Lower lobe of right lung (tissue), 2 donors: ENCODE measurements at places on chromosomes 2 and 18. TPM values are rescaled to one million over a fixed set of nuclear protein-coding genes. Genes with fewer than 3 reads are reported as not detected.

DNA sequence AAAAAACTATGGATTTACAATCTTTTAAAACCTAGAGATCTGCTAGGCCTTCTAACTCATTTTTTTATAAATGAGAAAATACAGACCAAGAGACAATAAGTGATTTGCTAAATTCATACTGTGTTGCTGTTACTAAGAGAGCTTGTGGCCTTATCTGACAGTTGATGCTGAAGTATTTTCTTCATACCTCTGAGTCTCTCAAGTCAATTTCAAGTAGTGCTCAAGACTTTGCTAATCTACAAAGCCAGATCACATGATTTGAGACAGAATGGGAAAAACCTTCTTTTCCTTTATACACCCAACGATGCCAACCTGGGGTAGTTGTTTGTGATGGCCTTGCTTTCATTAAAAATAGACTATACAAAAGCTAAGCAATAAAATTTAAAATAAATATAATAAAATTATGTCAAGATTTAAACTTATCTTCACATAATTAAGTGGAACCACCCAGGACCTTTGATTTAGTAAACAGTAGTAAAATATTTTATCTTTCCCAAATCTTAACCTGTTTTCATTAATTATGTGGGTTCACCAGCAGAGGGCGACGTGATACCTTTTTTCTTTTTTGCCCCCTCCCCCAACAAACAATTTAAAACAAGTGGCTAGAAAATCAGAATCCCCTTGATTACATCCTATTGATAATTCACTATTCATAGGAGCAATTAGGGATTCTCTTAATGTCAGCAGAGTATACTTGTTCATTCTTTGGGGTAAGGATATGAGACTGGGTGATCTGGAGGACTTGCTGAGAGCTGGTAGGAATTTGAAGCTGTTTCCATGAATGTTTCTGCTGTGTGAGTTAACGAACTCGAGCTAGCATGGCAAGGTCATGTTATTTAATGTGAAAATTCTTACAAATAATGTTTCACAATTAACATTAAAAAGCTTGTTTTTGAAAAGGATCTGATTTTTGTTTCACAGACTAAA lies 49.6 kb upstream of the SLC5A7 start:
- DNase-seq: no peak

The CFC1 gene
- not detected for total RNA-seq

DNA sequence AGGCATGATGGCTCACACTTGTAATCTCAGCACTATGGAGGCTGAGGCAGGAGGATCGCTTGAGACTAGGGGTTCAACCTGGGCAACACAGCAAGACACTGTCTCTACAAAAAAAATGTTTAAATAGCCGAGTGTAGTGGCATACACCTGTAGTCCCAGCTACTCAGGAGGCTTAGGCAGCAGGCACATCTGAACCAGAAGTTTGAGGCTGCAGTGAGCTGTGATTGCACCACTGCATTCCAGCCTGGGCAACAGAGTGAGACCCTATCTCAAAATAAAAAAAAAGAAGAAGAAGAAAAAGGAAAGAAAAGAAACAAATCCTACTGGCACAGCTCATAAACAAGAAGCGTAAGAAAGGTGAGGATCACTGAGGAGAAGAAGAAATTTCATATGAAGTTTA lies 19.9 kb downstream of the METTL4 start:
- no peak for DNase-seq

DNA sequence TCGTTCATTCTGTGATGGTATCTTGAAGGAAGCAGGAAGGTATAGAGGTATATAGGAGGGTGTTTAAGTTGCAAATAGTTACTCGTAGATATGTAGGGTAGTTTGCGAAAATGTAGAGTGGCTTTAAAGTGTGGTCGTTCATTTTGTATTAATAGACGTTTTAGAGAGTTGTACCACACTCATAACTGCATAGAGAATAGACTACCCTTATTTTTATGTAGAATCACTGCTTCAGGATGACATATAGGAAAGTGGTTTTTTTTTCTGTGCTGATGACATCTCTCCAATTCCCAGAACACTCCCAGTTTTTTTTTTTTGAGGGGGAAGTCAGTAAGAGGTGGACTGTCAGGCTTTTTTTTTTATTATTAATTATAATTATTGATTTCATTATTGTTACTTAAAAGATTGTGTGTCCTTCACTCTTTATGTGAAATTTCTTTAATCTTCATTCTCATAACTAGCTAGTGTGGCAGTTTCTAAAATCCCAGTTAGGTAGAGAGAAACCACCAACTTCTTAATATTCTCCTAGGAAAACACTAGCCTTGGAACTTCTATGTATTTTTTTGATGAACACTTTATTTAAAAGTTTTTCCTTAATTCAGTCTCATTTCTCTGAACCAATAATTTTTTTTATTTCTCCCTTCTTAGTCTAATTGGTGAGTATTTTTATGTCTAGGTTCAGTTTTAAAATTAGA lies 1.5 kb downstream of the ACTR3 start:
- no peak for DNase-seq

GRCh38 chr18:6052449-6052913 lies 157.2 kb upstream of the TMEM200C start:
- no peak for DNase-seq

The CRYBA2 gene
- total RNA-seq: not detected

The CAPG gene
- total RNA-seq: 555 TPM

- DNase-seq: no peak
Observed at GRCh38 chr2:105380432-105381100, 18.3 kb downstream of the FHL2 start.

DNA sequence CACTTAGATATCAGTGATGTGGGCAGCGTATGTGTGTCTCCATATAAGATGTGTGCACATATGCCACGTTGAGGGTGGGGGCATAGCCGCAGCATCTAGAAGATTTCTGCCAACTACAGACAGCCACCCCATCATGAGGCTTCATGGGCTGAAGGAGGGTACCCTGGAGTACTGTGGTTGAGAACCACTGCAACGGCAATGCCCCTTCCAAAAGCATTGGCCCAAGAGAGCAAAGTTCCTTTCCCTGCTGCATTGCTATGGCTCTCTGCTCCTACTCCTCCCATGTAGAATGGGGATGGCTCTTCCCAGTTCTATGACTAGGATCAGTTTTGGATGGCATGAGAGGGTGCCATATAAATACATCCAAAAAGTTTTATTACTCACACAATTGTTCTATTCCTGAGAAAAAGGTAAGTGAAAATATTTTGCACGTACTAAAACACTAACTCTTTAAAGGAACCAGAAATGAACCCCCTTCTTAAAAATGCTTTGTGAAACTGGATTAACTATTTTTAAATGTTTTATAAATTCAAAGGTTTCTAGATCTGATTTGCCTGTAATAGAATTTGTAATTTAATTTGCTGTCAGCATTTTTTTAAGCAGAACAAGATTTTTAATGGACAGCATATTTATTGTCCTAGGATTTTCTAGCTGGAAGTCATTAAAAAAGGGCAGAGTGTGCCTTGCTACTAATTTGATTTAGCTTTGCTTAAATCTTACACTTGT lies 4.4 kb upstream of the RPL31 start:
- DNase-seq: no peak

GRCh38 chr2:121907928-121908327 lies 152.5 kb downstream of the TSN start:
- DNase-seq: no peak

The CERKL gene
- 1.7 TPM for total RNA-seq

GRCh38 chr2:103161456-103162289 lies 399.8 kb downstream of the TMEM182 start:
- no peak for DNase-seq

DNA sequence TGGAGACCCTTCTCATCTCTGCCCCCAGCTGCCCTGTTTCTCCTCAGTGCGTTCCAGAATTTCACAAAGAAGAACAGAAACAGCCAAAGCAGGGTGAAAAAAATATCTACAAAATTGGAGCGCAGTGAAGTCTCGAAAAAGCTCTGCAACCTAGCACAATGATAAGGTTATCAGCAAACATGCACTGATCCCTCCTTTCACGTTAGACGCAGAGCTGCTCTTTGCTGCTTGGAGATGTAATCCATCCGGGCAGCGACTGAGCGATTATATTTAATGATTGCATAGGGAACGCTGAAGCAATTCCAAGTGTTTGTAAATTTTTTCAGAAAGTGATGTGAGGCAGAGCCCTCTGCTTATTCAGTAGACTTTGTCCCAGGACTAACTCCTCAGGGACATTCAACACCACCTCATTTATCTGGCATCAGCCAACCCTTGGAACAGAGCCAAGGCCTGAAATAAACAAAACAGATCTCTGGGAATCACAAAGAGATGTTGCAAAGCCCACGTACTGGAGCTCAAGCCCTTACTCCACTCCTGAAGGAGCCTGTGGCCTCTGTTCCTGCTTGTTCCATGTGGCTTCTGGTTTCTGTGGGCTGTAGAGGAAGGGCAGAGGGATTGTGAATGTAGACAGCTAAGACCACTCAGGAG lies 172.6 kb upstream of the BCL2L11 start:
- DNase-seq: no peak

- no peak for DNase-seq
Observed at GRCh38 chr18:1014509-1014908, 109.8 kb downstream of the ADCYAP1 start.

The TRAF3IP1 gene
- 21.7 TPM for total RNA-seq

DNA sequence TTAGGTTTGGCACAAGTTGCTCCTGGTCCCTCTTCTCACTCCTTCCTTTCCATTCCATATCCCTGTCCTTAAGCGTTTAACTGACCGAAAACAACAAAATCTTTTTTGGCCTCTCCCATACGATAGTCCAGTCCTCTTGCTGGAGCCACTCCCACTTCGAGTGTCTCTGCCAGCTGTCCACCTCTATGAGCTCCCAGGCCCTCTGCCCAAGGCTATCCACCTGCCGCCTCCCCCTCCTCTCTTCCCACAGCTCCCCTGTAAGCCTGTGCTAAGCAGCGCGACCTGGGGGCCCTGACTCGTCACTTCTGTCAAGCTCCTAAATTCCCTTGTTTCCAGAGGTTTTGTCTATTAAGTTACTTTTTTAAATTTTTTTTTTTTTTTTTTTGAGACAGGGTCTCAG lies 47.0 kb upstream of the FOSL2 start:
- peak; percentile 42 for DNase-seq

The REG1B gene
- total RNA-seq: not detected

GRCh38 chr2:71477231-71477691 lies 23.9 kb downstream of the DYSF start:
- no peak for DNase-seq

The IL36B gene
- total RNA-seq: not detected

The EPHA4 gene
- 13.8 TPM for total RNA-seq

- DNase-seq: no peak
Observed at GRCh38 chr18:63284827-63285733, 34.5 kb downstream of the BCL2 start.

DNA sequence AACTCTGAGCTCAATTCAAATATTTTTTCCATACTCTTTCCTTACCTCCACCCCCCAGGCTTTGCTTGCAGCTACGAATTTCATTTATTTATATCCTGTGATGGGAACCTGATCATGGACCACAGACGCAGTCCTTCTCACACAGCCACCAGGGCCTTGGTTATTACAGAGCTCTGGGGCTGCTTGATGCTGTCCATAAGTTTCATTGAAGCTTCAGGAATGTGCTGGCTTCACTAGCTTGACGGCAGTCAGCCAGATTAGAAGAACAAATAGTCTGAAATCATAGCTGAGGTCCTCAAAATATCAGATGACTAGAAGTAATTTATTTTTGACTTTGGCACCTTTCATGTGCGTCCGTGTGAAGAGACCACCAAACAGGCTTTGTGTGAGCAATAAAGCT lies 104.9 kb downstream of the VWA3B start:
- no peak for DNase-seq

DNA sequence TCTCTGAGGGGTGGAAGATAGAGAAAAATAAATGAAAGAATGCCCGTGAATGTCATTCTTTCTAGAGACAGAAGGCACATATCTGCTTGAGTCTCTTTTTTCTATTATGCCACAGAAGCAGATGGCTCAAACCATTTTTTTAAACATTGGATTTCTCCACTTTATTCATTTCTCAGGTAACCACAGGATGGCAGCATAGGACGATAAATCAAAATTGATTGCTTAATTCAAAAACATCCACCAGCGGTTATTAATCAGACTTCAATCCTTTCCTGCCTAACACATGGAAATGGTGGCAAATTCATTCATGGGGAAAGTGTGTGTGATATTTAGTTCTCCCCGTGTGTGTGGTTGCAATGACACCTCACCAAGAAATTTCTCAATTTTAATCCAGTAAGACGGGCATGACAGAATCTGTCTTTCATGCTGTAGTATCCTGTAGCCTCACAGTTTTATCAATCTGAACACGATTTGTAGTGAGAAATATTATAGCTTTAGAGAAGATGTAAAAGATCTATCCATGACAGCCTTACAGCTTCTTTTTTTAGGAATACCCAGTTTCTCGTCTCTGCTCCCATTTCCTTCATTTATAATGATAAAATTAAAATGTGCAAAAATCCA lies 72.2 kb downstream of the DSC3 start:
- no peak for DNase-seq

The RGPD3 gene
- 0.21 TPM for total RNA-seq

The COL4A3 gene
- 33.6 TPM for total RNA-seq

GRCh38 chr18:5527603-5528002 lies 16.2 kb downstream of the EPB41L3 start:
- DNase-seq: no peak

GRCh38 chr2:232593982-232594381 lies 39.4 kb upstream of the EFHD1 start:
- no peak for DNase-seq
